ENCODE measurements at places on chromosomes 6 and 20.

DNA sequence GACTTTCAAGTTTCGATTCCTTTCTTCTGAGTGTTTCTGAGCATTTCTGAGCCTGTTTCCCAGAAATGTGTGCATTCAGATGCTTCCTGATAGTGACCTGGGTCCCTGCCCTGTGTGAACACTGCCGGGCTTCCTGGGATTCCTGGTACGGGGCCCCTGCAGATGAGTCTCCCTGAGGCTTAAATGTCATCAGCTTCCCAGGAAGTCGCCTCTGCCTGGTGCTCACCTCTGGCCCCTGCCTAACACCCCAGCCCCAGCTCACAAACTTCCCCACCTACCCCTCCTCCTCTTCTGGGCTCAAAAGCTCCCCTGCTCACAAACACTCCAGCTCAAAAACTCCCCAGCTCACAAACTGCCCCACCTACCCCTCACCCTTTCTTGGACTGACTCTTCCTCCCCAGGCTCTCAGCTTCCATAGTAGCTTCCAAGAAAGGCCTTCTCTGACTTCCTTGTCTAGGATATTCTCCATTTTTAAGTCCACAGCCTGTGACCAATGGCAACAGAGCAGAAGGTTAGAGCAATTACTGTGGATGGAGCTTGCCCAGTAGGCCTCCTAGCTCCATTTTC is 42.0 kb downstream of the TGM2 start:
- peak; percentile 37 for DNase-seq

DNA sequence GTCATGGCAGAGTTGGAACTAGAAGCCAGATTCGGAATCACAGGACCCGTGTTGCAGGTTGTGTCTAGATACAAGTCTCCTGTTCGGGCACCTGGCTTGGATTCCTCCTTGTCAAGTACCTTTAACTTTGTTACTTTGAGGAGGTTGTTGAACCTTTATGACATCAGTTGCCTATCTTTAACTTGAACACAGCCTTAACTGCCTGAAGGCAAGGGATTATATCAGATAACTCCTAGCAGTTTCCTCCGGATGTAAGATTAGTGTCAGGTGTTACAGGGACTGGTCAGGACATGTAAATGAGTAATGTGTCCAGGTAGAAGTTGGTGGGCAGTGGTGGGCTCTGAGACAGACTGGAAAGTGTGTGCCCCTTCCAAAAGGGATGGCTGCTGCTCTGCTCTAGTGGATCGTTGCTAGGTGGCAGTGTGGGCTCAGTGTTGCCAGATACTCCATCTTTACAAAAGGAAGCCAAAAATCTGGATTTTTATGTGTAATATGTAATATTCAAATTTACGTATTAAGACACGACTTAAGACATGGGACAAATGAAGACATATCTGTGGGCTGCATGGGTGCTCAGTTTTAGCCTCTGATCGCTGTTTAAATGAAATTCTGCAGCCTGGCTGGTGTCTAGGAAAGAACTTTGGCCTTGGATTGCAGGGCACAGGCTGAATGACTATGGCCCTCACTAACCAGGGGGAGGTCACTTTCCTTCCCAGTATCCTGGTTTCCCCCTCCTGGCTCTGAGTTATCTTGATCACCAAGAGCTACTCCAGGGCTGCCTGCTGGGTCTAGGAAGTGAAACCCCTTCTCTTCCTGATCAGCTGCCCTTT is 27.1 kb downstream of the CHMP4B start:
- no peak for DNase-seq

DNA sequence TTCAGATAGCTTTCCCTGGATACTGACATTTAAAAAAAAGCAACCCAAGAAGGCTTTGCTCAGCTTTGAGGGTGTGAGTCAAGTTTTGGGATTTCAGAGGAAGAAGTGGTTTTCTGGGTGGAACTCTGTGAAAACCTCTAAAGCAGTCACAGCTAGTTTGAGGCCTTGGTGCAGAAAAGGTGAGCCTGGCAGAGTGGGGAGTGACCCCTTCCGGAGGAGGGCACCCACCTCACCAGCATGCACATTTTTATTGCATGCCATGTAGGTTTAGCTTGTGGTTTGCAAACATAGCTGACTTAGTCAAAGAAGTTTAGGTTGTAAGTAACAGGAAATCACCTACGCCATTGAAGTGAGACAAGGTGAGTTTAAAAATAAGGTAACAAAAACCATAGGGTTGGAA is 146.8 kb upstream of the PMEPA1 start:
- no peak for DNase-seq

DNA sequence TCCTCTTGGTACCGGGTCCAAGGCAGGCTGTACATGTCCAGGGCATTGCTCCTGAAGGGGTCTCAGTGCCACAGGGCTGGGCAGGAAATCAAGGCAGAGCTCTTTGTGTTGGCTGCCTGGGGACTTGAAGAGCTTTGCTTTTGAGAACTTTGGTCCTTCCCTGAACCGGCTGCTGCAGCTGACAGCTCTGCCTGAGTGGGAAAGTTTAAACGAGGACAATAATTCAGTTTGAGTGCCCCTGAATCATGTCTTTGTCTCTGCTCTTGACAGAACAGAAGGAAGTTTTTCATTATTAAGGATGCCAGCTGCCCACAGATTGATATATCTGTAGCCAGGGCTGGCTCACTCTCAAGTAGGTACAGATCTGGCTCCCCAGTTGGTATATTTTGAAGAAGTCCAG is 56.1 kb downstream of the ANKRD6 start:
- no peak for DNase-seq

DNA sequence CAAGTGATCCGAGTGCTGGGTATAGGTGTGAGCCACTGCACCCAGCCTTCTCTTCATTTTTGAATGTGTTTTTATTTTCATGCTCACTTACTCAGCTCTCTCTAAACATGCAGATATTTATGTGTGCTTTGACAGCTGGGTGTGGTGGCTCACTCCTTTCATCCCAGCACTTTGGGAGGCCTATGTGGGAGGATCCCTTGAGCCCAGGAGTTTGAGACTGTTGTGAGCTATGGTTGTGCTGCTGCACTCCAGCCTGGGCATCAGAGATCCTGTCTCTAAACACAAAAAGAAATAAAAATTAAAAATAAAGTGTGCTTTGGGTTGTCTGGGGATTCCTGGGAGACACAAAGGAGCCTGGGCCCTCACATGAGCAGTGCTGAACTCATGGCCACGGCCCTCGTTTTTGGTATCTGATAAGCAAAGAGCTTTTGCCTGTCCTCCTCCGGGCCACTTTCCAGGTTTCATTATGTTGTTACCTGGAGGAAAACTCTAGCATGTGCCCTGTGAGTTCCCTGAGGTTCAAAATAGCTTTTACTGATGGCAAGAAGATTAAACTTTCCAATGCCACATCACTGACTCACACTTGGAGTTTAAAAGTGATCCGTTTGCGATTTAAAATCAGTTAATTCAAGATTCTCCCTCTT is 78.5 kb downstream of the CD164 start:
- peak; percentile 57 for DNase-seq

GRCh38 chr6:64850121-64850520 is 856.9 kb downstream of the EYS start:
- no peak for DNase-seq

GRCh38 chr6:30727920-30728553 is 7.9 kb downstream of the TUBB start:
- DNase-seq: no peak

DNA sequence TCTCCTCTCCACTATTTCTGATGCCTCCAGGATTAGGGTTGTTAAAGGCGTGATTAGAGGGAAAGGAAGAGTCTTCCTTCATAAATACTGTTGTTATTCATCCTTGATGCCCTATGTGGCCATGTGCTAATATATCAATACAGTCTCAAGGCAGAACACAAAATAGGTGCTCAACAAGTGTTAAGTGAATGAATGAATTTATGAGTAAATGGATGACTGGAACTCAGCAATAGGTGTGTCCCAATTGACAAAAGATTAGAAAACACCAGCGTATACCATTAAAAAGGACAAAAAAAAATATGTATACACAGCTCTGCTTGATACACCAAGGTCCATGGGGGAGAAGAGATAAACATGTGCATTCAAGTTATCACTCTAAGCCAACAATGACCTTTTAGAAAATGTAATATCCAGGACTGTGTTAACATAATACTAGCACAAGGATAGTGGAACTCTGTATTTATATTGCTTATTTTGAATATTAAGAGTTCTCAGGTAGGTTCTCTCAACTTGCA is 171.2 kb upstream of the MYLIP start:
- DNase-seq: no peak

DNA sequence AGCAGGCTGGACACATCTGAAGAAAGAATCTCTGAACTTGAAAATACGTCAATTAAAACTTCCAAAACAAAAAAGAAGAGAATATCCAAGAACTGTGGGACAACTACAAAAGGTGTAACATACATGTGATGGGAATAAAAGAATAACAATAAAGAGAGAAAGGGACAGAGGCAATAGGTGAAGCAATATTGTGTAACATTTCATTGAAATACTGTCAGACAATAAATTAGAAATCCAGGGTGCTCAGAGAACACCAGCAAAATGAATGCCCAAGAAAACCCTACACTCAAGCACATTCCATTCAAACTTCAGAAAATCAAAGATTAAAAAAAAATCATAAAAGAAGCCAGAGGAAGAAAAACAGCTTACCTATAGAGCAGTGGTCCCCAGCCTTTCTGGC is 33.6 kb upstream of the ASF1A start:
- no peak for DNase-seq

- no peak for DNase-seq
Measured at GRCh38 chr20:47506335-47506734, 4.6 kb downstream of the NCOA3 start.

DNA sequence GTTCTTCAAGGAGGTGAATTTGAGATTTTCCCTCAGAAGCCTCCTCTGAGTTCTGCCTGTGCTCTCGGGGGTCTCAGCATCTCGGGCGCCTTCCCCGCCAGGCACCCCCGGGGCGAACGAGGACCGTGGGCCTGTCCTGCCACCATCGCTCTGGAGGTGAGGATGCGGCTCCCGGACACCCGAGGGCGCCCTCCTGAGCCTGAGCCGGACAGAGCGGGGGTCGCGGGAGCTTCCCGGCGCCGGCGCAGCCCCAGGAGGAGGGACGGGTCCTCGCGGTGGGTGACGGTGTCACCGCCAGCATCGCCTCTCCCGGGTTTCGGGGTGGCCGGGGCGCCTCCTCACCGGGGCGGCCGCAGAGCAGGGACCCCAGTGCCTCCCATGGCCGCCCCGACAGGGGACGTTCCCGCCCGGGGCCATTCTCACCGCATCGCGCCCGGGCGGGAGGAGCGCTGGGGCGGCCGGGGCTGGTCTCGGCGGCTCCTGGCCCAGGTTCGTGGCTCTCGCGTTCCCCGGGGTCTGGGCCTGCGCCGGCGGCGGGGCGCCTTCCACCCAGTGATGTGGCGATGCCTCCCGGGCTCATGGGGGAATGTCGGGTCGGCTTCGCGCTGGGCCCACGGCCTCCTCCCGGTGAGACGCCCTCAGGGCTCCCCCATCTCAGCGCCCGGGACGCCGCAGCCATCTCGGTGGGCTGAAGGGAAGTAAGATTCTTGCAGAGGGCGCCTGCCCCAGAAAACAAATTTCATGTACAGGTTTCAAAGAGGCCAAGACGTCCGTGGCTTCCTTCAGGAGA is 210.5 kb downstream of the ERMARD start:
- no peak for DNase-seq

DNA sequence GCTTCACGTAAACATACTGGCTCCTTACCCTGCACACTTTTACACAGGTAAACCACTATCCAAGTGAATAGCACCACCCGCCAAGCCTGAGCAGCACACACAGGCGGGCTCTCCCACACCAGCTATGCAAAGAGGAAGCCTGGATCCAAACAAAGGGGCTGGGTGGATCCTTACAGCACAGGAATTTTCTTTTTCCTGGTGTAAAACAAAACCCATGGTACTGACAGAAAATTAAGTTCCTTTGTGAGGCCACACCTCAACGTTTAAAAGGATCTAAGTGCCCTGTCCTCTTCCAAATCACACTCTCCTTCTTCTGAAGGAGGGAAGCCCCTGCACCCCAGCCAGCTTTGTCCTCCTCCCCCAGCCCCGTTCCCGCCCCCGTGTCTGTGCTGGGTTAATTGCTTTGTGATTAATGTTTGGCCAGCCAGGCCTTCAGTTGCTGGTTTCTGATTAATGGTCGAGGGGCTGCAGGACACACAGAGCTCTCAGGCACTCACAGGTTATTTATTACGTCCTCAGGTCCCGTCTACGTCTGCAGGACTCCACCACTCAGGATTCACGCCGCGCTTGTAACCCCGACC is 6.1 kb downstream of the DACT2 start:
- DNase-seq: no peak

GRCh38 chr20:24097506-24098245 is 109.1 kb upstream of the GGTLC1 start:
- no peak for DNase-seq

DNA sequence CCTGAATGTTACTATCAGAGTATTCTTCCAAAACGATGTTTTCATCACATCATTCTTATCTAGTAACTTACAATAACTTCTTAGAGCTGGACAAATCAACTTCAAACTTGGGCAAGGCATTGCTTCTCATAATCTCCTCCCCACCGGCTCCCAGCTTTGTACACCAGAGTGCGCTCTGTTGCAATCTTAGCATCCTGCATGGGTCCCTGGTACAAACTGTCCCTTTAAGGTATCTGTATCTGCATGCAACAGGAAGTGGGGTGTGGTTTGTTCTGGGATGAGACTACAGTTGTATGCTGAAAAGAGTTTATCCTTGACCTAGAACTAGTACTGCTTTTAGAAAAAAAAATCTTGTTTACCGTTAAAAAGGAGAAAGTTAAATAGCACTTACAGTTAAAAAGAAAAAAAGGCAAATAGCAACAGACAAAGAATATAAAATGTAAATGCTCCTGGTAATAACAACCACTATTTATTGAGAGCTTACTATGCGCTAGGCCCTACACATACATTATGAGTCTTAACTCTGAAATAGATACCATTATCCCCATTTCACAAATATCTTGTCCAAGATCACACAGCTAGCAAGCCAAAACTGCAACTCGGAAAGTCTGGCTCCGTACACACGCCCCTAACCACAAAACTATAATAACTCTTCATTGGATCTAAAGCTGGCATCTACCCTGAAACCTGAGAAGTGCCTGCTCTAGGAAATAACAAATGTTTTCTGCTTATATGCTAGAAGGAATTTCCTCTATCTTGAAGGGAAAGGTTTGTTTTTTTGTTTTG is 9.8 kb upstream of the HECA start:
- DNase-seq: peak; percentile 82
